ENCODE measurements at places on chromosomes 12 and 14.
A peak's percentile ranks its signal among the peaks of the same experiment; 100 is the strongest.

DNA sequence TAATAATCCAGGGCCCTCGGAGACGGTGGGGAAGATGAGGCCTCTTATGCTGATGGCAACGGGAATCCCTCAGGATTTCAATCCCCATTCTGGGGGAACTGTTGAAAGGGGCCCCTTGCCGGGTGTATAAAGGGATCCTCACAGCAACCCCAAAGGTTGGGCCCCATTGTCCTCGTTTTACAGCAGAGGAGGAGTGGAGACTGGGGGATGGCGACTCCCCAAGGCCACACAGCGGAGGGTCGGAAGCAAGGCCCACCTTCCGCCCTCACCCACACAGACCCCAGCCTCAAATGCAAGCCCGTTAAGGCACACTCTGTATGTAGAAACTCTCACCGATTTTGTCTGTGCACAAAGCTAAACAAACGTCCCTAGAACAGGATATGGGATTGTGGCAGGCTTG is 327.9 kb upstream of the DIO3 start:
- no peak for DNase-seq

DNA sequence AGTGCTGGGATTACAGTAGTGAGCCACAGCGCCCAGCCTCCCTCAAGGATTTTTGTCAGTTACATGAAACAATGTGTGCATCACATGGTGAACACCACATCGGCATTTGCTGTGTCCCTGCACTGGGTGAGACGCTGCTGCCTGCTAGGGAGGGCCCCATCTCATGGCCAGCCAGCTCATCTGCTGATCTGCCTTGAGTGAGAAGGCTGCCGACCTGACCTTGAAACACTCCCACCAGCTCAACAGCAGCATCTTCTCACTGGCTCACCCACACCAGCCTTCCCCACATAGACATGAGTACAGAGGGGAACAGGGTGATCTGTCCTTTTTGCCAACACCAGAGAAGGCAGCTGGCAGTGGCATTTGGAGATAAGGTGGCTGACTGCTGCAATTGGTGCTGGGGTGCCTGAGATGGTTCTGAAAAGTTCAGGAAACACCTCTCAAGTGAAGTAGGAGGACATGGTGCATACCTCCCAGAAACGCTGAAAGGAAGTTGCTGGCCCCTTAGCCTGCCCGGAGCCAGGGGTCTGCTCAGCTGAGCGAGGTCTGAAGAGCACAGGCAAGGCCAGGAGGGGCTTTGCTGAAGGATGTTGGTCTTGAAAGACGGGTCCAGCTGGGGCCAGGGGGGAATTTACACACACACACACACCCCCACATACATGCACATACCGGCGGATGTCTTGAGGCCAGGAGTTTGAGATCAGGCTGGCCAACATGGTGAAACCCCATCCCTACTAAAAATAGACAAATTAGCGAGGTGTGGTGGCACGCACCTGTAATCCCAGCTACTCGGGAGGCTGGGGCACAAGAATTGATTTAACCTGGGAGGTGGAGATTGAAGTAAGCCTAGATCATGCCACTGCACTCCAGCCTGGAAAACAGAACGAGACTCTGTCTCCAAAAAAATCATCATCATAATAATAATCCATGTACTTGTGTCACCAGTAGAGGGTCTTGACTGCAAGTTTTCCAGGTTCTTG is 14.3 kb upstream of the PPP1R13B start:
- DNase-seq, result no peak

DNA sequence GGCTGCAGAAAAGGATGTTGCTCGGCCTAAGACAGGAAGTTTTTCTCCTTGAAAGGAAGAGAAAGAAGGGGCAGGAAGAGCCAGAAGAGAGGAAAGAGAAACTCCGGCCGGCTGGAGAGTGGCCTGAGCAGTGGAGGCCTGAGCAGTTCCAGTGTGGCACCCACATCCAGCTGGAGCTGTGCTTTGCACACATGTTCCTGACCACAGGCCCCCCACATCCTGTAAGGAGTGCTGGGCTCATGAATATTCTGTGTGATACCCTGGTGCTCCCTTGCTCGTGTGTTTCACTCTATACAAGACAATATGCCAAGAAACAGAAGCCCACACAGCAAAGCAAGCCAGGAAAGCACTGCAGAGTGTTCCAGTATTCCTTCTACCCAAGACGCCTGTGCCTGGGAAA is 27.1 kb downstream of the POLE start:
- no peak for DNase-seq

DNA sequence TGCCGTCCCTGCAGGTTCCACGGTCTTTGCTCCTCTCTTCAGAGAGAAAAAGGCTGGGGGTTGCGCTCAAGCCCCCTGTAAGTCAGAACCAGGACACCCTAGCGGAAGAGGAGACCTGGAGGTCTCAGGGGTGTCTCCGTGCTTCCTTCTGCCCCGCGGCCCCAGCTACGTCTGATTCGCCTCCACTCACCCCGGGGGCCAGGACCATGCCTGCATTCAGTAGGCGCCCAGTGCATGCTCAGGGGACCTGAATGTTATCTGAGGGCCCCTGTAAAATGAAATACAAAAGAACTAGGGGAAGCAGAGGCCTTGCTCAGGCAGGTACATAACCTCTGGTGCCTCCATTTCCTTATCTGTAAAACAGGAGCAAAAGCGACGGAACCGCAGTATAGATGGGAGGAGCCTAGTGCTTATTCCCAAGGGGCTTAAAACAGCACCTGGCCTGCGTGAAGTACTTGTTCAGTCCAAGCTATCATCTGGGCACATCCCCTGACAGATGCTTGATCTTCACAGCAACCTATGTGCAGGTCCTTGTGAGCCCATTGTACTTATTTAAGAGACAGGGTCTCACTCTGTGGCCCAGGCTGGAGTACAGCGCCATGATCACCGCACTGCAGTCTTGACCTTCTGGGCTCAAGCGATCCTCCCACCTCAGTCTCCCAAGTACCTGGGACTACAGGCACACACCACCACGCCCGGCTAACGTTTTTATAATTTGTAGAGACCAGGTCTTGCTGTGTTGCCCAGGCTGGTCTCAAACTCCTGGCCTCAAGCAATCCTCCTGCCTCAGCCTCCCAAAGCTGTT is 110.3 kb upstream of the NCOR2 start:
- no peak for DNase-seq

DNA sequence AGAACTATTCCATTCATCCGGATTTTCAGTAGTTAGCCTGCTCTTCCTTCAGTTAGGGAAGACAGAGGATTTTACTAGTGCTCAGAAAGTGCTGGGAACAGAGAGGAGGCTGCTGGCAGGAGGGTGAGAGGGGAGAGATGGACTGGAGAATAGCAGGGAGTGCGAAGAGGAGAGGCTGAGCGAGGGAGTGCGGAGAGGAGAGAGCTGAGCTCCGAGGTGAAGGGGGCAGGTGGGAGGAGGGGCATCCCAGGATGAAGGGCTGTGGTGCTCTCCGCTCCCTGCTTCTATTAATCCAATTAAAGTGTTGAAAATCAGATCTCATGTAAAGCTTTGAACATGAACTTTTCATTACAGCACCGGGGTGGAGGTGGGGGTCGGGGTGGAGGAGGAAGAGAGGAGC is 20.4 kb upstream of the SMOC1 start:
- no peak for DNase-seq

DNA sequence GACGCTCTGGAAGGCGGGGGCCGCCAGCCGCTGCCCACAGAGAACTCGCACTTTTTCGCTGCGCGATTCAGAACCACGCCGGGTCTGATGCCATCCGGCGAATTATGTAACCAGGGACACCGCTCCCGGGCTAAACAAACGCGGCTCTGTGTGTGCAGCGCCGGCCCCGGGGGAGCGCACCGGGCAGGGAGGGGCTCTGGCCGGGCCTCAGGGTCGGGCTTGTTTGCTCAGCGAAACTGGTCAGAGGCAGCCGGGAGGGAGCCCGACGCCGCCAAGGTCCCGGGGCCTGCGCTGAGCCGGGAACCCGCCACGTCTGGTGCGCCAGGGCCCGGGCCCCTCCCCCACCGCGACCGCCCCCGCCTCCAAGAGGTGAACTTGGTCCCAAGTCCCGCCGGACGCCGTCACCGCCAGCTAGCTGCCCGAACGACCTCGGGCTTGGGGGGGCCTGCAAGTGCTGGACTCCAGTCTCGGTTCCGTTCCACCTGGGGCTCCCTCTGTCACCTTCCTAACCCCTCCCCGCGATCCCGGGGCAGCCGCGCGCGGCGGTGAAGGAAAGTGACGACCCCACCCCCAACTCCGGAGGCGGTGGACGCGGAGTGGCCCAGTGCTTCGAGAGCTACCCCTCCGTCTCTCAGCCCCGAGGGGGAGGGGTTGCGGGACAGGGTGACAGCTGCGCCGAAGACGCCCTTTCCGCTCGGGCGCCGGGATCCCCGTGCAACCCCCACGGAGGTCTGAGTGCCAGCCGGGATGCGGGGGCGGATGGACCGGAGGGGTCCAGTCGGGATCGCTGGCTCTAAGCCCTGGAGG is 848 bp downstream of the CTDSP2 start:
- DNase-seq, result peak; percentile 61

Measured in CD4-positive, alpha-beta memory T cell (primary cell).